HCEC 1CT (cell line): ENCODE measurements at places on chromosomes 13 and 19.

DNA sequence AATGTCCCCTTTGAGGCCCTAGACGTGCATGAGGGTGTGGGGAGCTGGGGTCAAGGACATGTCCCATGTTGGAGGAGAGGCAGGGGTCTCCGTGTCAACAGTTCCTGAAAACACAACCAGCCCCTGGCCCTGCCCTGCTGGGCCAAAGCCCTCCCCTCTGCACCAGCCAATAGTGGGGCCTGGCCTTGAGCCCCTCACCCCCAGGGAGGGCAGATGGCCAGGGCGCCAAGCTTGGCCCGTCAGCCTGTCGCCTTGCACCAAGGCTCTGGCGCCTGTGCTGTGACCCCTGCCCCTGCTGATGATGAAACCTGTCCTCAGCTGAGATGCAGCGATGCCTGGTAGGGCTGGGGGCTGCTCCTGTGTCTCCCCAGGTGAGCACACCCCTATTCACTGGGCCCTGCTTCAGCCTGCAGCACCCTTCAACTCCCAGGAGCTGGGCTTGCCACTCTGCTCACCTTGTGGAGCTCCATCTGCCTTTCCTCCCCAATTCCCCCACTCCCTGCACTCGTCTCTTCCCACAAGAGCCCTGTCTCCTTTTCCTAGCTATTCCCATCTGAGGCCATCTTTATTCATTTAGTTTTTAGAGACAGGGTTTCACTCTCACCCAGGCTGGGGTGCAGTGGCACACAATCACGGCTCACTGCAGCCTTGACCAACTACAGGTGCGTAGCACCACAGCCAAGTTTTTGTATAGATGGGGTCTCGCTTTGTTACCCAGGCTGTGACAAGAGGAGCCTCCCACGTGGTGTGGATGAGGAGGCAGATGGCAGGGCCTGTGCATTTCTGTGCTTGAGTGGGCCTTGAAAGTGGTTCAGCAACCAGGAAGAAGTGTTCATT, 2.1 kb upstream of the HAMP start:
- no peak for DNase-seq

DNA sequence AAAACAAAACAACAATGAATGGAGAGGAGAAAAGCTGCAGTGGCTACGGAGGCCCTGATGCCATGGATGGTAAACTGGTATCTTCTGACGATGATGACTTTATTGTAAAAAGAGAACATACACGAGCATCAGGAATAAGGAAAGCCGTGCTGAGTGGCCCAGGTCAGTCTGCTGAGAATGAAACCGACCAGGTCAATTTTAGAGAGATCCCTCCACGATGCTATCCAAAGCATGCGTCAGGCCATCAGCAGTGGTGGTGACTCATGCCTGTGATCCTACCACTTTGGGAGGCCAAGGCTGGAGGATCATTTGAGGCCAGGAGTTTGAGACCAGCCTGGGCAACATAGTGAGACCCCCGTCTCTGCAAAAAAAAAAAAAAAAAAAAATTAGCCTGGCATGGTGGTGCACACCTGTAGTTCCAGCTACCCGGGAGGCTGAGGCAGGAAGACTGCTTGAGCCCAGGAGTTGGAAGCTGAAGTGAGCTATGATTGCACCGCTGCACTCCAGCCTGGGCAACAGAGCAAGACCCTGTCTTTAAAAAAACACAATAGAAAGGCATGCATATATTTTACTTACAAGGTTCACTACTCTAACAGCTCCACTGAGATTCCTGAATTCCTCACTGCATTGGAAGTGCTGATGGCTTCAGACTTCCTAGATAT, 62.3 kb downstream of the GADD45B start:
- no peak for DNase-seq

DNA sequence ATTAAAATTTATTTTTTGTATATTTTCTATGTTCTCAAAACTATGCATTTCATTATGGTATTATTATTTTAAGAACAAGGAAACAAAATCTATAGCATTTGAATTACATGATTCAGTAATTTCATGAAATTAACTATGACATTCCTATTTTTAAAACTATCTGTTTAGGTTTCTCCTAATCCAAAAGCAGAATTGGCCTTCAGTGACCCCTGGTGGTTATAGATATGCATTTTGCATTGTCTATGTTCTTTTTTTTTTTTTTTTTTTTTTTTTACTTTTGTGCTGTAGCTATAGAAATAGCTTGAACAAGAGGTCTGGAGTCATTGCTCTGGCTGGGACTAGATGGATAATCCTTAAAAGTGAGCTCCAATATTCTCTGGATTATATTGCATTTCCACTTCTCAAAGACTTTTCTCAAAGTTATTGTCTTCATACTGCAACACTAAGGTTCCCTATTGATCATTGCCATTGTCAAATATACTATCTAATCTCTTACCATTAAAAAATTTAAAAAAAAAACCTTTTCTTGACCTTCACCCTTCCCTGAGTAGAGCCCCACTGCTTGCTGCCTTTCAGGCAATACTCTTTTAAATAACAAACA, 15.9 kb upstream of the DNAJC3 start:
- DNase-seq: peak; percentile 39

GRCh38 chr19:35851213-35852028, 883 bp downstream of the NPHS1 start:
- DNase-seq: no peak

- no peak for DNase-seq
Observed at GRCh38 chr13:40207001-40207478, 459.4 kb downstream of the FOXO1 start.
